ENCODE measurements at places on chromosomes 16 and 17.

GRCh38 chr16:73047536-73048291 lies at the start of gene ZFHX3:
ZFHX3 (minus strand) TSS chr16:73048128; CDS start chr16:72960145, 87,983 bp downstream.
- peak; percentile 37 for DNase-seq

DNA sequence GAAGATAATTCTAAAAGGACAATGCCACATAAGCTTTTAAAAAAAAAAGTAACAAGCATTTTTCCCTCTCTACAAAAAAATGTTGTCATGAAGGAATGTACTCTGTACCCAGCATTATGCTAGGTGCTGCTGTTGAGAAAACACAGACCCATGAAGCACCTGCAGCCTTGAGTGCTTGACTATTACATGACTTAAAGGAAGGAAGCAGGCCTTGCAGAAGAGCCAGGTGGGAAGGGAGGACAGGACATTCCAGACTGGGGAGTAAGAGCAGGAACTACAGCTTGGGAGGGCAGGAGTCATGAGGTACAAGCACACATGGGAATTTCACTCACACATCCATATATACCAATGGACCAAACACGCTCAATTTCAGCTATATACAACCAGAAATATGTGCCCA lies 3.8 kb downstream of the MYO1D start:
- no peak for DNase-seq

DNA sequence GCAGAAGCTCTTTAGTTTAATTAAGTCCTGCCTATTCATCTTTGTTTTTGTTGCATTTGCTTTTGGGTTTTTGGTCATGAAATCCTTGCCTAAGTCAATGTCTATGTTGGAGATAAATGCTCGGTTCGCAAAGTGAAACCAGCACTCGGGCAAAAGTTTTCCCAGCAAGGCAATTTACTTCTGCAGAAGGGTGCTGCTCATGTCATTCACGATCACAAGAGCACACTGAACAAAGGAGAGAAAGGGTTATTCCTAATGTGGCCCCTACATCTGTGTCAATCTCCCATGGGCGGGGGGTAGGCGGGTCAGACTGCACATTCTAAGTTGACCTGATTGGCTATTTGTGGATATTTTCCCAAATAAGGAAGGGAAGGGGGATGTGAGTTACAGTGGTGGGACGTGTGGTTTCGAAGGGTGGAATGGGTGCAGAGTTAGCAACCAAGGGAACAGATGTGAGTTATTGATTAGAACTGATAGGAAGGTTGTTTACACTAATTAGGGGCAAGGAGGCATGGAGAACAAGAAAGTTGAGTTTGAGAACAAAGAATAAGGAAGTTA lies 23.0 kb downstream of the ATF7IP2 start:
- DNase-seq = no peak

- no peak for DNase-seq
These were observed 32.8 kb upstream of the RCVRN start for GRCh38 chr17:9937901-9938300.

GRCh38 chr16:4594433-4595410 lies 20.0 kb downstream of the UBALD1 start:
- DNase-seq = no peak

GRCh38 chr16:81940781-81941560 lies 70.3 kb downstream of the SDR42E1 start:
- DNase-seq = no peak

DNA sequence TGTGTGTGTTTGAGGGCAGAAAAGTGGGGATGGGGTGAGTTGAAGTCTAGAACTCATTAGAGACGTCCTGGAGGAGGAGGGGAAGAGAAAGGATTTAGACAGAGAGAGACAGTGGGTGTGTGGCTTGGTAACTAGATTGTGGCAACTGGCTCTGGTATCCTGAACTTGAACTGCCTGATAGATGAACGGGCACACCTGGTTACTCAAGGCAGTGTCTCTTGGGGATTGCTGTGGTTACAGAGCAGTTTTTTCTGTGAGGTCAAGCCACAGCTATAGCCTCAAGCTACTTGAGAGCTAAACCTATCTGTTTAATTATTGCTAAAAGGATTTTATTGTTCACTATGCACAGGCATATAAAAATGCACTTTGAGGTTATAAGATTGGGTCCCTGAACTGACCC lies 29.8 kb upstream of the MYH2 start:
- DNase-seq = no peak

DNA sequence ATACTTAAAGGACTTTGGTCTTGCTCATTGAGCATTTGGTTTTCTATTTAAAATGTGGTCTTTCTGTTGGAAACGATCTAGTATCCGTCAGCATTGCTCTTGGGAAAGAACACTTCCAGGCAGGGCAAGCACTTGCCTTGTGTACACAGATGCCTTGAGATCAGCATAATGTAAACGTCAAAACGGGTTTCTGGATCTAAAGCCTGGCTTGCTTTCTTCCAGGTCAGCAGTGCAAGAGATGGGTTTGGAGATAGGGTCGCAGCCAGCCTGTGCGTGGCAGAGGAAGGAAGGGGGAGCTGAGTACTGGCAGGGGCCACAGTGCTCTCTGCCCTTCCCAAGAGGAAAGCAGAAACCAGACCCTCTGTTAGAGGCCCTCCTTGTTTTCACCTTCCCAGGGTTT lies 175.5 kb downstream of the LGALS9B start:
- DNase-seq = no peak

GRCh38 chr16:31876951-31877828 lies 3.6 kb downstream of the ZNF267 start:
- peak; percentile 61 for DNase-seq

- DNase-seq = no peak
These were observed 25.3 kb downstream of the GINS3 start for GRCh38 chr16:58417600-58417999.
